Naive B cell (primary cell): ENCODE measurements at places on chromosomes 7 and 10. TPM values are rescaled to one million over a fixed set of nuclear protein-coding genes. Genes with fewer than 3 reads are reported as not detected.

GRCh38 chr10:21953585-21954057 is 49.9 kb downstream of the DNAJC1 start:
- no peaks in the 10 kb centered on the region for H3K27me3 ChIP-seq
- H3K4me3 ChIP-seq: no peak overlapping the region
- H3K36me3 ChIP-seq: no peaks in the 10 kb centered on the region
- no peak for DNase-seq
- H3K4me1 ChIP-seq: peaks cover 4% of the 10 kb centered on the region
- no peak overlapping the region for H3K27ac ChIP-seq

DNA sequence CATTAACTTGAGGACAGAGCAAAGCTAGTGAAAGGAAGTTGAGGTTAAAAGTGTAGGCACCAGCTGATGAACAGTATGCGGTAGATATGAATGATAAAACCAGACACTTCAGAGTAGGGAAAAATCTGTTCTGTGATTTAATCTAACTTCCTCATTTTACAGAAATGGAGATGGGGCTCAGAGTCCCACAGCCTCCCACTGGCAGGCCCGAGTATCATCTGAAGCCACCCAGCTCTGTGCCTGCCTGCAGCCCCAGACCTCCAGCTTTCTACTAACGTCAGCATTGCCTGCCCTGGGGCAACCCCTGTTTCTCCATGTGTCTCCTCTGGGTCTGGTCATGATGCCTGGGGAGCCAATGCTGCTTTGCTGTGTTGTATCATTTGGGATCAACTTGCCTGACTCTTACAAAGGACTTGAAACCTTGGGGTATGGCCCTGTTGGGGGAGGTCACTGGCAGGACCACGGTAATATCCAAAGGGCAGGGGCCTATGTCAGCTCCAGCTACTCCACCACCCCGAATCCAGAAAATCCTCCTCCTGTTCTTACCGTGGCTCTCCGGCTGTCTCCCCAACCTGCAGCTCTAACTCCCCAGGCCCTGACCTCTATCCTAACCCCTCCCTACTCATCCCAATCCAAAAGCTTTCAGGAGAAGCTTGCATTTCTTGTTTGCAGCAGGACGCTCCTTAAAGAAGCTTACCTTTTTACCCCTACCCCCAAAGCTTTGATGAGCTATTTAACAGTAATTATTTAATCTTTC is 56.2 kb upstream of the NPY start:
- peak overlapping the region; percentile 37 for H3K27ac ChIP-seq
- peaks cover 7% of the 10 kb centered on the region for H3K4me1 ChIP-seq
- no peaks in the 10 kb centered on the region for H3K27me3 ChIP-seq
- peak; percentile 37 for DNase-seq
- H3K36me3 ChIP-seq: no peaks in the 10 kb centered on the region

ZNRF2 gene
- 2.4 TPM for polyA plus RNA-seq

DNA sequence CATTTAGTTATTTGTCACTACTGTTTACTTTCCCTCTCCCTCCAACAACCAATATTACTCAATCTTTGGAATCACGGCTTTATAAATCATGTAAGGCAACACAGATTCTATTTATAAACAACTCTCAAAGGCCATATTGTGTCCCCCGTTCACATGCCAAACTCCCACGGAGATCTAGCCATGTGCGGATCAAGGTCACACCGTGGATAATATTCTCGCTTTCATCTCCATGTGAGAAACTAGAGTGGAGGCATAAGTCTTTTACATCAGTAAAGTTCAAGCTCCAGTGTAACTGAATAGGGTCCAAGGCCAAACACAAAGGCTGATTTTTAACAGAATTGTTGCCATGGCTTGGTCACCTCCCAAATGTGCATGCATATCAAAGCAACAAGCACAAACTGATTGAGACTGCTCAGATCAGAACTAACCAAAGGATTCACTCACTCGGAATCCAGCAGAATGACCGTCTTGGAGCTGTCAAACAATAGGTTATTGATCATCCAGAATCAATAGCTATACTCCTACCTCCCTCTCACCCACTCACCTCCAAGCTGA is 569.5 kb upstream of the LRRN3 start:
- H3K27ac ChIP-seq: no peak overlapping the region
- no peak overlapping the region for H3K4me3 ChIP-seq
- no peaks in the 10 kb centered on the region for H3K36me3 ChIP-seq
- DNase-seq: no peak

DNA sequence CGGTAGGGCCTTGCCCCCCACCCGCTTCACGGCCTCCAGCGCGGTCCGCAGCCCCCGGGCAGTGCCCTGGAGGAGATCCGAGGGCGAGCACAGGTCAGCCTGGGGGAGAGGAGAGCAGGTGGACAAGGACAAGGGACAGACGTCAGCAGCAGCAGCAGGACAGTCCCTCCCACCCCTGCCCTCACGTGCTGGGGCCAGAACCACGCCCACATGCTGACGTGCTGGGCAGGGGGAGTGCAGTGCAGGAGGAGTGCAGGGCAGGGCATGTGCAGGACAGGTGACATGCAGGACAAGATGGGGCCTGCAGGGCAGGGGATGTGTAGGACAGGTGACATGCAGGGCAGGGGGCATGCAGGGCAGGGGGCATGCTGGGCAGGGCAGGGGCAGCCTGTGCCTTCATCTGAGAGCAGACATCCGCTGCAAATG is 1.5 kb upstream of the SAP25 start:
- no peak for DNase-seq
- no peaks in the 10 kb centered on the region for H3K36me3 ChIP-seq
- H3K4me3 ChIP-seq: no peak overlapping the region
- H3K27me3 ChIP-seq: no peaks in the 10 kb centered on the region

SLC39A12 gene
- polyA plus RNA-seq: not detected

GRCh38 chr7:116810267-116811116 is 51.9 kb upstream of the CAPZA2 start:
- H3K4me3 ChIP-seq: no peak overlapping the region
- H3K36me3 ChIP-seq: no peaks in the 10 kb centered on the region
- peaks cover 15% of the 10 kb centered on the region for H3K27me3 ChIP-seq
- no peak overlapping the region for H3K27ac ChIP-seq
- H3K4me1 ChIP-seq: no peaks in the 10 kb centered on the region

GRCh38 chr10:99806091-99806490 is 23.7 kb downstream of the ABCC2 start:
- no peak overlapping the region for H3K27ac ChIP-seq
- no peak for DNase-seq
- no peaks in the 10 kb centered on the region for H3K27me3 ChIP-seq
